ENCODE measurements at places on chromosomes 11 and 22.

DNA sequence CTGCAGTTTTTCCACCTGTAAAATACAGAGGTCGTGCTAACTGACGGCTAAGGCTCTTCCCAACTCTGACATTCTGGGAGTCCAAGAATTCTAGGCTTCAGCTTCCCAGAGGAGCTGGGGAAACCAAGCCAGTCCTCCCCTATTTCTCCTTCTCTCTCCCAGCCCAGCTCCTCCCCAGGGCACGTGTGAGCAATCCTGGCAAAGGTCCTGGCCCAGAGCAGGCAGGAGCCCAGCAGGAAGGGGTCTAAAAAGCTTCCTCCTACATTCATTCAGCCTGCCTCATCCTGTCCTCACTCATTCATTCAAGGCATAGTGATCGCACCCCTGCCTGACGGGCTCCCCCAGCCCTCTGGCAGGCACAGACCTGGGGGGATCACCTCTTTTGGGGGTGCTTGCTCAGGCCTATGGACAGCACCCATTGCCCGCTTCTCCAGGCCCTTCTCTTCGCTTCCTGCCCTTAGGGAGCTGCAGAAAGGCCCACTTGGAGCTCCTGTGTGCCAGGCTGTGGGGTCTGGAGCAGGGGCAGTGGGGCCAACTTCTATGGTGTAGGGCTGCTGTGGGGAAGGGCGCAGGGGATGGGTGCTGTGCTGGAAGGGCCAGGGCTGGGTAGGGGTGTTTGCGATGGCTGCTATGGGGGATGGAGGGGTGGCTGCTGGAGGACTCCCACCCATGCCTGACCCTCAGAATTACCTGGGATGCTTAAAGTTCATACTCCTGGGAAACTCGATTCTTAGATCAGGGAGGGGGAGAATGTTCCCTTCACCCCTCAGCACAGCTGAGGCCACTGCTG is 9.8 kb downstream of the KCNC1 start:
- DNase-seq, result peak; percentile 13

- DNase-seq, result no peak
These were observed 20.9 kb upstream of the CREB3L1 start for GRCh38 chr11:46256540-46257001.

DNA sequence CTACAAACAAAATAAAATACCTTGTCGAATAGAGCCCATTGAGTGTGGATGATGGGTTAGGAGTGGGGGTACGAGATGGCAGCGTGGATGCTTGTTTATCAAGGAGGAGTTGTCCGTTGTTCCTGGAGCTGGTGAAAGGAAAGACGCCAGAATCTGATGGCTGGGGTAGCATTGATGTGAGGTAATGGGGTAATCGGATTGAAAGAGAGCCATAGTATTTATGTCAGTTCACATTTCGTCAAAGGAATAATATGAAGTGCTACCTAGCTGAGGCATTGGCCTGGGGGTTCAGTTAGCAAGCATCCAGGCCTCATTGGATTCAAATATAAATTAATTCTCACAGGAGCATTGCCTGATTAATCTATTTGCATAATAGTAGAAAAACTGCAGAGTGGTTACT is 16.9 kb upstream of the DBX1 start:
- no peak for DNase-seq

GRCh38 chr11:104328512-104328907 is 164.6 kb upstream of the PDGFD start:
- DNase-seq, result no peak

GRCh38 chr11:8277691-8278090 is 14.0 kb upstream of the LMO1 start:
- DNase-seq, result no peak

DNA sequence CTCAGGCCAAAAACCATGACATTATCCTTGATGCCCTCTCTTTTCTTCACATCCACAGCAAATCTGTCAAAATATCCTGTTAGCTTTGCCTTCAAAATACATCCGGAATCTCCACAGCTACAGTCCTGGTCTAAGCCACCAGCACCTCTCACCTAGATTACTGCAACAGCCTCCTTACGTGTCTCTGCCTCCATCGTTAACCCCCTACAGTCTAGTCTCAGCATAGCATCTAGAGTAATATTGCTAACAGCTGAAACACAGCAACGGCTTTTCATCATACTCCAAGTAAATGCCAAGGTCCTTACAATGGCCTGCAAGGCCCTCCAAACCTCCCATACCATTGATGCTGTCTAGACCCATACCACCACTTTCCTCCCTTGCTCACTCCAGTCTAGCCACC is 4.4 kb downstream of the TSG101 start:
- no peak for DNase-seq

DNA sequence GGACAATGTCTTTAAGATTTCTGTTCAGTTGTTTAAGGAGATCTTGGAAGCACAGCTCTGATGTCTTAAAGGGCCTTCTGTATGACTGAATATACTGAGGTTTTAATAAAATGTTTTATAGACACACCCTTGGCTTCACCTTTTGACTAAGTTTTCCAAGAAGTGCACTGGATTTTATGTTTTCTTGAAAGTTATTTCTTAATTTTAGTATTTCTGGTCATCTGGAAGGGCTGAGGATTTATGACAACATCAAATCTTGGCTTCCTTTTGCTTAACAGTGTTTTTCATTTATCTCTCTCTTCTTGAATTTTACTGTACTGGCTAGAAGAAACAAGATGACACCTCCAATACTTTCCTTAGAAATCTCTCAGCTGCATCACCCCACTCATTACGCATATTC is 2423.4 kb downstream of the LRRC4C start:
- no peak for DNase-seq

DNA sequence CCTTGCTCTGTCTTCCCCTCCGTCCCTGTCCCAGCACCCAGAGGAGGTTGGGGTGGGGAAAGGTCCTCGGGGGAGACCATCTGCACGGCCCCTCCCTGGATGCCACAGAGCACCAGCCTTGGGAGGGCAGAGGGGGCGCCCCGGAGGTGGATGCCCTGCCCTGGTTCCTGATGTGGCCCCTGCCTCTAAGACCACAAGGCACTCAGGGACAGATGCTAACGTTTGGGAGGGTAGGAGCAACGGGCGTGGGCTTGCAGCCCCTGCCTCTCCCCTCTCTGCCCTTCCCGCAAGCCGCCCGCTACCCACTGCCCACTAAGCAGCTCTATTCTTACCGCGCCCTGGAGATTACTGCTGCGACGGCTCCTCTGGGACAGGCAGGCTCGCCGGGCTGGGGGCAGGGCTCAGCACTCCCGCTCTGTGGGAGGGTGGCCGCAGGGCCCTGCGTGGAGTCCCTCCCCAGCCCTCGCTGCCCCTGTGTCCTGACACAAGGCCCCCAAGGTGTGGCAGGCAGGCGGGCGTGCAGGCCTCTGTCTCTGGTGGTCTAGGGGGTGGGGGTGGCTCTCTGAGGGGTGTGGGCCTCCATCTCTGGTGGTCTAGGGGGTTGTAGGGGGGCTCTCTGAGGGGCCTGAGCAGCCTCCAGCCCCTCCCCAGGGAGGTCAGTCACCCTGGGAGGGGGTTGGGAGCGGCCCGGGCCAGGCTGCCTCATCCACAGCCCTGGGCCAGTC is 14.9 kb downstream of the BRSK2 start:
- no peak for DNase-seq

DNA sequence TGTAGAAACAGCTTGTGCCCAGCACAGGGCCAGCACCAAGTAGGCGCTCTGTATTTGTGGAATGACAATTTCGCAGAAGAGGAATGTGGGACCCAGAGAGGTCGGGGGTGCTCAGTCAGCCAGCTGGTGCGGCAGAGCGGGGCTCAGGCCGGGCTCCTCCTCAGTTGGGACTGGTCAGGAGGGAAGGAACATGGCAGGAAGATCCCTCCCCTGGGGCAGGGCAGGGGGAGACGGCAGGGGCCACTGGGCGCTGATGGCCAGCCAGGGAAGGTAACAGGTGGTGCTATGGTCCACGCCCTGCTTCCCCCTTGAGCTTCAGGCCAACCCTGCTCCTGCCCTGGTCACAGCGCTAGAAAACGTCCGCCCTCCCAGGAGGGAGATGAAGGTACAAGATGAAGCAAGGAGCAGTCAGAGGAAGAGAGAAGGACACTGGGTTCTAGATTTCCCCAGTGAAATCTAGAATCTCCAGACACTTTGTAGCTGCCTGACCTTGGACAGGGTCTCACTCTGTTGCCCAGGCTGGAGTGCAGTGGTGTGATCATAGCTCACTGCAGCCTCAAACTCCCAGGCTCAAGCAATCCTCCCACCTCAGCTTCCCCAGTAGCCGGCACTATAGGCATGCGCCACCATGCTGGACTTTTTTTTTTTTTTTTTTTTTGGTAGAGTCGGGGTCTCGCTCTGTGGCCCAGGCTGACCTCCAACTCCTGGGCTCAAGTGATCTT is 13.5 kb upstream of the SPI1 start:
- no peak for DNase-seq

- DNase-seq, result no peak
These were observed 1.3 kb downstream of the FAM180B start for GRCh38 chr11:47587723-47588326.

- DNase-seq, result no peak
These were observed 1302.8 kb upstream of the CNTN5 start for GRCh38 chr11:97717922-97718321.

DNA sequence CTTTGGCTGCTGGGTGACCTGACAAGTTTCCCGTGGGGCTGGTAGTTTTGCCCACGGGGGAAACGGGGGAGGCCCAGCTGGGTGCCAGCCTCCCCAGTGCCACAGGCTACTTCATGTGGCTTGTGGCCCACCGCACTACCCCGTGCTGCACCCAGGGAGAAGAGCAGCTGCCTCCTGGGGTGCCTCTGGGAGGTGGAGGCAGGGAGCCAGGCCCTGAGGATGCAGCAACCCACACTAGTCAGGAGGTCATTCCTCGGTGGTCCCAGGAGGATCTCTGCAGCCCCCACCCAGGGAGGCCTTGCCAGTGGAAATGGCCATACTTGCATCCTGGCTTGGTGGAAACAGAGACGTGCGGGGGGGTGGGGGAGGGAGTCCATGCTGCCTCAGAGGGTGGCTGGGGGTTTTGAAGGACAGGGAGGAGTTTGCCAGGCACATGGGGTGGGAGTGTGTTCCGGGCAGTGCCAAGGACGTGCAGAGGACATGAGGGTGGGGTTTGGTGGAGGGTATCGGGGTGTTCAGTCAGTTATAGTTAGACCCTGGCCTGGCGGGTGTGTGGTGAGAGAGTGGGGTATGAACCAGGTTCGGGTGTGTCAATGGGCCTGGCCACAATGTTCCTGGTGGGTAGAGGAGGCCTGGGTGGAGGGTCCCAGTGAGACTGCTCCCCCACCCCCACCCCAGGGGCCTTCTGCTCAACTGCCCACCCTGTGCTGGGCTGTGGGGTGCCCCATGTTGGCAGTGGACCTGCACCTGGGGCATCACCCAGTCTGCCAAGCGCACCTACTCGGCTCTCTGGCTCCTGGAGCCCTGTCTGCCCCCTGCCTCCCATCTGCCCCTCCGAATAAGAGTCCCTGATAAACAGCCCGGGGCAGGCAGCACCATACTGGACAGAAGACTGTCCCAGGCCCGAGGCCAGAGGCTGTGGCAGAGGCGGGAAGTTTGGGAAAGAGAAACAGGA is 3.8 kb downstream of the PIM3 start:
- no peak for DNase-seq

DNA sequence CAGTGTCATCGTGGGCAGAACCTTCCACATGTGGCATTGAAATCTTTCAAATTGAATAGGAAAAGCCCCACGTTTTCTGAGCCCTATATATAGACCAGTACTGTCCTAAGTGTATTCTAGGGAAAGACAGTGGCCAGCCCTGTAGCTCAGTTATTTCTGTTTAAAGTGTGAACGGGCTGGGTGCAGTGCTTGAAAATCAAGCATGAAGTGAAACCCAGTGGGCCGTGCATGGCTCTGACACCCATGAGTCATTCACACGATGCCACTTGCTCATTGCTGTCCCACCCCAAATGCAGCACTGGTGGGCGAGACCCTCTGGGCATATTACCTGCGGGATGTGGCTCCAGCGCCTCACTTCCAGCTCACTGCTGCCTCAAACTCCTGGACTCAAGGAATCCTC is 29.8 kb upstream of the CCDC188 start:
- peak; percentile 8 for DNase-seq

DNA sequence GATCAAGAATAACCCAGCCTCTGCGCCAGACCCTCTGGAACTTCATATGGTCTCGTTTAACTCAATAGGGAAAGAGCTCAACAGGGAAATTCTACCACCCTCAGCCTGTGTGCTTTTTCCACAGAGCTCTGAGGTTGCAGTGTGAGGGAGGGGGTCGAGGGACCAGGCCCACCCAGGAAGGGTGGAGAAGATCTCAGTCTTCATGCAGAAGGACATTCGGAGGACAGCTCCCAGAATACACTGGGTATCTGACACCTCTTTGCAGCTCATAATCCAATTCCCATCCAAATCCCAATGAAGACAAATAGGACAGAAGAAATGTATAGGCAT is 56.6 kb downstream of the ST14 start:
- DNase-seq, result no peak

DNA sequence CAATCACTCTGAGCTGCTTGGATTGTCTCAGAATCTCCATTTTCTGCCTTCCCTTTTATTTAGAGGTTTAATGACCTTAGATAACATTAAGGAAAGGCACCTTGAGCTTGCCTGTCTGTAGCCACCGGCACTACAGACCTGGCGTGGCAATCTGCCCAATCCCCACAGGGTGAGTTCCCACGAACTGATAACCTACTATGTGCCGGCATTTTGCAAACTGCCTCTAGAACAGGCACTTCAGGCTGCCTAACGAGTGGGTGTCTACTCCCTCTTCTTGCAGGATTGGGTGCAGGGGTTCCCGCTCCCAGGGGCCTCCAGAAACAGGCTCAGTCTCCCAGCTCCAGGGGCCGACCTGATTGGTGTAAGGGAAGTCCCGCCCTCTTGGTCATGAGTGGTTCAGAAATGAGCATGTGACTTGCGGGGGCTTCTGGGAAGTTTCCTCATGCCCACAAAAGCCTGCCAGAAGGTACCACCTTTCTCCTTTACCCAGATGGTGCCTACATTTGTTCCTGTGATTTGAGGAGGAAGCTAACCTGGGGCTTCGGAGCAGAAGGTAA is 120.0 kb upstream of the LDLRAD3 start:
- no peak for DNase-seq

- DNase-seq, result no peak
These were observed 62.1 kb downstream of the FAT3 start for GRCh38 chr11:92286709-92287108.

- peak; percentile 58 for DNase-seq
These were observed 77.9 kb downstream of the BTBD10 start for GRCh38 chr11:13384908-13385640.

- peak; percentile 61 for DNase-seq
These were observed 552 bp downstream of the RIN1 start for GRCh38 chr11:66335531-66336233.
